Stimulated activated CD4-positive, alpha-beta T cell treated with anti-CD3 and anti-CD28 coated beads, TNF-alpha, amount 100 ng/mL, for 1 hour (primary cell): ENCODE measurements at places on chromosomes 11 and 22.

DNA sequence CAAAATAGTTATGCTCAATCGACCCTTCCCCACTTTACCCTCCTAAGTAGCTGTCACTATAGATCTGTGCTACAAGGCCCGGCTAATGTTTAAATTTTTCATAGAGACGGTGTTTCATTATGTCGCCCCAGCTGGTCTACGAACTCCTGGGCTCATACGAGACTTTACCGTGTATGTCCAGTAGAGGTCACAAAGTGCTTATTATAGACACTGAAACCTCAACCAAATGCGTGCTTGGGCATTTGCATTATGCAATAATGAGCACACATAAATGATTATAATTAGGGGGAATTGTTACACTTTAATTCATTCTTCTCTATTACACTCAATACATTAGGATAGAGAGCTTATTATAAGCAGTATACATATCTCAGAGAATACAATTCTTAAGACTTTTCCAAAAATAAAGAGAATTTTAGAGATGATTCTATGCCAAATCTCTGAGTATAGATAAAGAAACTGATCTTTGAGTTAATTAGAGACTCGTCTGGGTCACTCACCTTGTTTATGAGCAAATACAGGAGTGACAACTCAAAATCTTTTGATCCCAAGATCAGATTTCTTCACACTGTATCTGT is 12.5 kb upstream of the MRPL16 start:
- no peak for DNase-seq

DNA sequence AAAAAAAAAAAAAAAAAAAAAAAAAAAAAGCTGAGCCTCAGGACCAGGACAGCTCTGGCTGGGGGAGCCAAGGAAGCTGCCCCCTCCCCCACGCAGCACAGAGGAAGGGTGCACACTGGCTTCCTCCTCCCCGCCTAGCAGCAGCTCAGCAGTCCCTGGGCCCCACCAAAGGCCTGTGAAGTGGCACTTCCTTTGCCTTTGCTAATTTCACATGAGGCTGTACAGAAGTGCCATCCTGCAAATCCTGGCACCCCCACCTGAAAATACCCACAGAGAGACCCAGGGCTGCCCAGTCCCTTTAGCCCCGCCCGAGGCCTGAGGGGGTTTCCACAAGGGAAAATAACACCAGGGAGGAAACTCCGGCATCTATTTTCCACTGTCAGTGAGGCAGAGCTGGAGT is 3.9 kb downstream of the RHOG start:
- no peak for DNase-seq

- no peak for DNase-seq
Measured at GRCh38 chr11:35804451-35805040, 139.3 kb upstream of the LDLRAD3 start.

DNA sequence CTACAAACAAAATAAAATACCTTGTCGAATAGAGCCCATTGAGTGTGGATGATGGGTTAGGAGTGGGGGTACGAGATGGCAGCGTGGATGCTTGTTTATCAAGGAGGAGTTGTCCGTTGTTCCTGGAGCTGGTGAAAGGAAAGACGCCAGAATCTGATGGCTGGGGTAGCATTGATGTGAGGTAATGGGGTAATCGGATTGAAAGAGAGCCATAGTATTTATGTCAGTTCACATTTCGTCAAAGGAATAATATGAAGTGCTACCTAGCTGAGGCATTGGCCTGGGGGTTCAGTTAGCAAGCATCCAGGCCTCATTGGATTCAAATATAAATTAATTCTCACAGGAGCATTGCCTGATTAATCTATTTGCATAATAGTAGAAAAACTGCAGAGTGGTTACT is 16.9 kb upstream of the DBX1 start:
- DNase-seq: no peak

DNA sequence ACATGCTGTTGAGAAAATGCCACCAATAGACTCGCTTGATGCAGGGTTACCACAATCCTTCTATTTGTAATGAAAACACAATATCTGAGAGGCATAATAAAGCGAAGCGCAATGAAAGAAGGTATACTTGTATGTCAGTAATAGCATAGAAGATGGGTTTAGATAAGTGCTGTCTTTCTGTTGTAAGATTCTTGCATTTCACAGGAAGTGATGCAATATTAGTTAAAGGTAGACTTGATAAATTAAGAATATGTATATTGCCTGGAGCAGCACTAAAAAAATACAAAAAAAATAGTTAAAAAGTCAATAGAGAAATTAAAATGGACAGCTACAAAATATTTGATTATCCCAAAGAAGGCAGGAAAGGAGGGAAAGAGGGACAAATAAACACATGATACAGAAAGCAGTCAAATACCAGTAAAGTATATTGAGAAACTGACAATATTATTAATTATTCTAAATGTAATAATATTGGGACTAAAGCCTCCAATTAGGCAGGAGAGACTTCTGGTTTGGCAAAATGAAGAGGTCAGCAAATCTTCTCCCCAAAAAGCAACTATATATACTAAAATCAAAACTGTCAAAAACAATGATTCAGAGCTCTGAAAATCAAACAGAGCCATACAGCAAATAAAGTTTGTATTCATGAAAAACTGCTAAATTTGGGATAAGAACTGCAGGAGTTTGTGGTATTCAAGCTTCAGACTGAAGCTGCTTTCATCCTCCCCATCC is 46.6 kb upstream of the LRRC55 start:
- no peak for DNase-seq

- DNase-seq: no peak
Measured at GRCh38 chr11:104817973-104818372, 80.3 kb downstream of the CASP12 start.

DNA sequence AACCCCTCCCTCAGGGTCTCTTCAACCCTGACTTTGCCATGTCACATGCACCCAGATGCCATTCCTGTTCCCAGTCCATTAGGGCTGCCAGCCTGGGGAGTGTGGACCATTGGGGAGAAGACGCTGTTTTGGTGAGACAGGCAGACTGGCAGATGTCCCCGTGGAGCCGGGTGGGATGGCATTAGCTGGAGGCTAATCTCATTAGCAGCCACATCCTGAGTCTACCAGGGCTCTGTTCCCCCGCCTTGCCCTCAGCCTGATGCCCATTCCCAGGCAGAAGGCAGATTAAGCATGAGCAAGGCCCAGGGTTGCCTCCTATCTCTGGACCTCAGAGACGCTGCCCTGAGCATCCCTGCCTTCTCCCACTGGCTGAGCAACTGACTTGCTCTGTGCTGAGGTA is 46.4 kb upstream of the ALX4 start:
- no peak for DNase-seq

GRCh38 chr11:12100841-12101242 is 9.5 kb upstream of the MICAL2 start:
- DNase-seq: no peak

DNA sequence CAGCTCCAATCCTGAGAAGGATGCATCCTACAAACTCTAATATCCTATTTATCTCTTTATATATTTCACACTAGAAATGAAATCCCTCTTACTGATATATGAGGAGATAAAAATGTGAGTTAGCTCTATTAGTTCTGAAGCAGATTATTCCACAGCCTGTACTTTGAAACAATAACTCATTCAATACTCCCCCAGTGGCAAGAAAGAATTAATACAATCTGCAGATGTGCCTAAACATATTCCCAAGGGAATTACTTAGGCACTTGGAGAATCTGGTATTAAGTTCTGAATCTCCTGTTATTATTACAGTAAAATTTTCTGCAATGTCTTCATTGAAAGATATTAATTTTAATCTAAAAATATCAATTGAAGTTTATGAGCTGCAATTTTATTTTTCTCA is 59.4 kb downstream of the DDI1 start:
- no peak for DNase-seq

DNA sequence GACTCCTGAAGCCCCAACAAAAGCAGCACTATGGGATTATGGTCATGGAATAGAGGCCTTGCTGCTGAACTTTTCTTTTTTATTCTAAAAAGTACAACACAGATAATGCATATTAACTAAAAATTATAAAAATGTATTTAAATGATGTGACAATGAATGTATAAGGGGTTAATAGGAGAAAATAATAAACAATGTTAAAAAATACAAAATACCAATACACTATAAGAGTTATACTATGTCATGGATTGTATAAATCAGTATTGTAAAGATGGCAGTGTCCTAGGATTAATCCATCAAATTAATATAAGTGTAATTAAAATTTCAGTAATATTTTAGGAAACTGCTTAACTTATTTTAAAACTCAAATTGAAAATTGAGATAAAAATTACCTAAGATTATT is 58.3 kb upstream of the TOP3B start:
- DNase-seq: no peak

DNA sequence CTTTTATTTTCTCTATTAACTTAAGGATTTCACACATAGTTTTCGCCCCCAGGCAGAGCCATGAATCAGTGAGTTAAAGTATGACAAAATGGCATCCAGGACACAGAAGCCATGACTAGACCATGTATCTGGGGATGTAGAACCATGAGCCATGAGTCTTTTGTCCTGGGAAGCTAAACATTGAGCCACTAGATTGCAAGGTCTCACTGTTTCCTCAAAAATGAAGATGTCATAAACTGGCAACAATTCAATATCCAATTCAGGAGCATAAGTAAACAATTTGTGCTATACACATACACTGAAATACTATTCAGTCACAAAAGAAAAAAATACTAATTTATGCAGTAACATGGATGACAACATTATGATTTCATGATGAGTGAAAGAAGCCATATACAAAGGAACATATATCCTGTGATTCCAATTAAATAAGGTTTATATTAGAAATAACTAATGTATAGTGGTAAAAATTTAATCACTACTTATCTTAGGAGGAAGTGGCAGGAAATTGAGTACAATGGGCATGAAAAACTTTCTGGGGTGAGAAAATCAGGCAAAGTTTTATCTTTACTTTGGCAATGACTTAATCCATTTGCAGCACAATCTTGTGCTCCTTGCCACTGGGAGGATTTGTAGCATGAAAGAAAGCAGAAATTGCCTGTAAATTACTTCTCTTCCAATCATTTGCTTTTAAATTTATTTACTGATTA is 28.5 kb upstream of the CARD16 start:
- no peak for DNase-seq

- DNase-seq: no peak
Measured at GRCh38 chr11:18650353-18650752, 16.2 kb upstream of the SPTY2D1 start.

DNA sequence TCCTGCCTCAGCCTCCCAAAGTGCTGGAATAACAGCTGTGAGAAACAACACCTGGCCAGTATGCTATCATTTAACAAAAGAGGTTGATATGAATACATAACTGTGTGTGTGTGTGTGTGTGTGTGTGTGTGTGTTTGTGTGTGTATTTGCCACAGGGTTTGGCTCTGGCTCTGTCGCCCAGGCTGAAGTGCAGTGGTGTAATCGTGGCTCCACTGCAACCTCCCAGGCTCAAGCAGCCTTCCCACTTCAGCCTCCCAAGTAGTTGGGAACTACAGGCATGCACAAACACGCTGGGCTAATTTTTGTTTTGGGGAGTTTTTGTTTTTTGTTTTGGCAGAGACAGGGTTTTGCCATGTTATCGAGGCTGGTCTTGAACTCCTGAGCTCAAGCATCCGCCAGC is 4.7 kb downstream of the SPA17 start:
- no peak for DNase-seq

DNA sequence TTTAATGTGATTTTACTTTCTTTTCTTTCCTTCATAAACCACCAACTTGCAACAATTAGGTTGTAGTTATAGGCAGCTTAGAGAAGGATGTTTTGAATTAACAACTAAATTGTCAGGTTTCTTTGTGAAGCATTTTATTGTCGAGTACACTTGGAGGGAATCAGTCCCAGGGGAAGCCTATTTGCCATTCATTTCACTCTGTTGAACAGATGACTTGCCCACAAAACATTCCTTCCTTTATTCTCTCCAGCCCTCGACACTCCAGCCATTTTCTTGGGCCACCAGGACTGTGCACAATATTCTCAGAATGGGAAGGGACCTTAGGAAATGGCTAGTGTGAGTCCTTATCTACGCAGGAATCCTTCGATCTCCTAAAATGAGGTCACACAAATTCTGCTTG is 620.6 kb downstream of the SOX6 start:
- DNase-seq: no peak

DNA sequence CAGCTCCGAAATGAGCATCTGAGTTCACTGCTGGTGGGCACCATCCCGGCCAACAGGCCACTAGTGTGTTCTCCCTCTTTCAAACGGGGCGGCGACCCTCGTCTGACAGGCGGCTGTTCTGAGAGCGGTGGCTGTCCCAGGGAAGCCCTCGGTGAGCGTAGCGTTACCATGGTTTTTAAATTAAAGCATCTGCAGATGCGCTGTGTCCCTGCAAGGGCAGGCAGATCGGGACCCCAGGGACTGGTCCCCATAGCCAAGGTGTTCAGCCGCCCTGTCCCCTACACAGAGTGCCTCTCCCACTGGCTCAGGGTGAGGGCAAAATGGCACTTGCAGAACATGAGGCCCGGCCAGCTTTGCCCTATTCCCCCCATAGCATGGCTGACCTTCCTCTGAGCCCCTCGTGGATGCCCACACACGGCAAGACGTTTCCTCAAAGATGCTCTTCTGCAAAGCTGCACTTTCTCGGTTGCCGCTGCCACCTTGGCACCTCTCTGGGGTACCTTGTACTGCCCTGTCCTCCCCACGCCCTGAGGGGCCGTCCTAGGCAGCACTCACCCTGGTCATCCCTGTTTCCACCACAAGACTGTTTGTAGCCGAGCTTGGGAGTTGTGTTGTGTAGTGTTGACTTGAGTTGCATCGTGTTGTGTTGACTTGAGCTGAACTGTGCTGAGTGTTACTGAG is 51.9 kb upstream of the KCNQ1OT1 start:
- no peak for DNase-seq

DNA sequence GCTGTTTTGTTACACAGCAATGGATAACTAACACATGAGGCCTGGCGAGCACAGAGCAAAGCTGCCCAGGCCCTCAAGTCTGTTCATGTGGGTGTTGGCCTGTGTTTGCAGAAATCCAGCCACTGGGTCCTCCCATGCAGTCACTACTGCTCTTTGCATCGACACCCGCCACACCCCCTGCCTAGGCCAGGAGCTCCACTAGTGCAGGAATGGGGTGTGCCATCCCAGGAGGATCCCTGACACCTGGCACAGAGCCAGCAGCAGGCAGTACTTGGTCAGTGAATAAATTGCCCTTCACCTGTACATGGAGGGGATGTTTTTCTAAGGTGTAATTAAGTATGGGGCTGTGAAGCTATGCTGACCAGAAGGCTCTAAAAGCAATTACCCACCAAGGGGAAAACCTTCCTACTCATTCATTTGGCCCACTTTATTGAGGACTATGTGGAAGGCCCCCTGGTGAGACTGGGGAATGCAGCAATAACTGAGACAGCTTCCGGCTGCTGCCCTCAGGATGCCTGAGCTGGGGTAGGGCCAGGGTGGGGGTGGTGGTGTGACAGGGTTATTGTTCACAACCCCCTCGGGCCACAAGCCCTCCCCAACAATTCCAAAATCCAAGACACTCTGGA is 160.8 kb downstream of the CRYBB2 start:
- DNase-seq: no peak
